ENCODE measurements at places on chromosomes 4 and X.
A peak's percentile ranks its signal among the peaks of the same experiment; 100 is the strongest.

- DNase-seq = no peak
These were observed 200.5 kb downstream of the FAM133A start for GRCh38 chrX:93874554-93874953.

GRCh38 chr4:89469516-89469915 lies 161.9 kb upstream of the GPRIN3 start:
- DNase-seq = no peak

GRCh38 chrX:10831716-10832502 lies 211.5 kb upstream of the MID1 start:
- DNase-seq = no peak

DNA sequence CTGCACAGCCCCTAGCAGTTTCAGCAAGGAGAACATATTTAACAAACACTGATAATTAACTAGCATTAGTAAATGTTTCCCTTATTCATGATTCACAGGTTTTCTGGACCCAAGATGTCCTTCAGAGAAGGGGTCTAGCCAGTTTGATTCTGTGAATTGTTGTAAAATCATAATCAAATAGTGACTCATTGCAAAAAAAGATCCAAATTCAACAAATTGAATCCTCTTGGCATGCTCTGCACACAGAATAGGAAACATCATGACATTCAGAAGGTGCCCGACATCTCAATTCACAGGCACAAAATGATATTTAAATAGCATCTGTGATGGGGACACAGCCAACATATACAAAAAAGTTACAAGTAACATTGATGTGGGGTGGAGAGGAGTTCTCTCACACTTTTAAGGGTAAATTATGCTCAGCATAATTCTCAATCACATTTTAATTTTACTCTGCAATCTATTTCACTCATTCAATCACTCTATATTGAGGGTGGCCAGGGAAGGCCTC lies 100.0 kb downstream of the SH3KBP1 start:
- DNase-seq = no peak

- no peak for DNase-seq
These were observed 26.1 kb upstream of the CBLL2 start for GRCh38 chrX:22246620-22247019.

DNA sequence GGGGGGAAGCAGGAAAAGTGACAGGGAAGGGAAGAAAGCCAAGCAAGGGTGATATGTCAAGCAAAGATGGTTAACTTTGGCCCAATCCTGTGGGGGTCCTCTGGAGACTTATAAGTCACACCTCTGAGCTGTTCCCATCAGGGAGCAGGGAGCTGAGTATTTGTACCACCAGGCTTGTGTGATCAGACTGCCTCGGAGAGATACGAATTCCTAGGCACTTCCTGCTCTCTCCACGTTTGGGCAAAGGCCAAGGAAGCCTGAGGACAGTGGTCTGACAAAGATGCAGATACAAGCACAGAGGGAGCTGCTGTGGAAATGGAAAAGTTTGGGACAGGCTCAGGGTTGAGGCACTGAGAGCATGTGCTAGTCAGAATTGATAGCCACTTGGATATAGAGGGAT lies 10.4 kb upstream of the PPP3CA start:
- DNase-seq = no peak

DNA sequence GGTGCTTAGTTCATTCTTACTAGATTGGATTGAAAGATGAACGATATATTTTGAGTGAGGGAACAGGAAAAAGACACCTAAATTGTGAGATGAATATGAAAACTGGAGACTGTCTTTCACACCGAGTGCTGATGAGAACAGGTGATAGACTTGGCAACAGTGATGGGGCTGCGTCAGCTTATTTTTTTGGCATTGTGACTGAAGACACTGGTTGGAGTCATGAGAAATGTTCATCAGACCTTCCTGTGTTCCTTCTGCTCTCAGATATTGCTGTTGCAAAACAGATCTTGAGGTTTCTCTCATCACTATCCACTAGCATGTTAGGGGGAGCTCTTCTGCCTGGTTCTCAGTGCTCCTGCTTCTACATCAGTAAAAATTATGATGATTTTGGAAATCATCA lies 124.2 kb upstream of the KCNIP4 start:
- DNase-seq = no peak

- no peak for DNase-seq
These were observed 9.7 kb upstream of the IRAK1 start for GRCh38 chrX:154029439-154029838.

DNA sequence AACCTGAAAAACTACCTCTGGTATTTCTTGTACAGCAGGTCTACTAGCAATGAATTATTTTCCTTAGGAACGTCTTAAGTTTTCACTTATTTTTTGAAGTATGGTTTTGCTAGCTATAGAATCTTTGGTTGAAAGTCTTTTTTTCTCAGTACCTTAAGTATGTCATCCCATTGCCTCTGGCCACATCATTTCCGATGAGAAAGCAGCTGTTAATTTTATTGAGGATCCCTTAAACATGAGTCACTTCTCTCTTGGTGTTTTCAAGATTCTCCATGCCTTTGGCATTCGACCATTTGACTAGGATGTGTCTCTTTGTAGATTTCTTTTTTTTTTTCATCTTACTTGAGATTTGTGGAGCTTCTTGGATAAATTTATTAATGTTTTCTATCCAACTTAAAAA lies 803.8 kb upstream of the AMOT start:
- DNase-seq = no peak

GRCh38 chr4:174111422-174111821 lies 172.0 kb downstream of the FBXO8 start:
- DNase-seq = no peak

- DNase-seq = no peak
These were observed 198.4 kb downstream of the STK32B start for GRCh38 chr4:5249727-5250126.

GRCh38 chr4:74235135-74235534 lies 73.1 kb upstream of the EPGN start:
- no peak for DNase-seq

- no peak for DNase-seq
These were observed 1.4 kb upstream of the TLR6 start for GRCh38 chr4:38858097-38858420.

DNA sequence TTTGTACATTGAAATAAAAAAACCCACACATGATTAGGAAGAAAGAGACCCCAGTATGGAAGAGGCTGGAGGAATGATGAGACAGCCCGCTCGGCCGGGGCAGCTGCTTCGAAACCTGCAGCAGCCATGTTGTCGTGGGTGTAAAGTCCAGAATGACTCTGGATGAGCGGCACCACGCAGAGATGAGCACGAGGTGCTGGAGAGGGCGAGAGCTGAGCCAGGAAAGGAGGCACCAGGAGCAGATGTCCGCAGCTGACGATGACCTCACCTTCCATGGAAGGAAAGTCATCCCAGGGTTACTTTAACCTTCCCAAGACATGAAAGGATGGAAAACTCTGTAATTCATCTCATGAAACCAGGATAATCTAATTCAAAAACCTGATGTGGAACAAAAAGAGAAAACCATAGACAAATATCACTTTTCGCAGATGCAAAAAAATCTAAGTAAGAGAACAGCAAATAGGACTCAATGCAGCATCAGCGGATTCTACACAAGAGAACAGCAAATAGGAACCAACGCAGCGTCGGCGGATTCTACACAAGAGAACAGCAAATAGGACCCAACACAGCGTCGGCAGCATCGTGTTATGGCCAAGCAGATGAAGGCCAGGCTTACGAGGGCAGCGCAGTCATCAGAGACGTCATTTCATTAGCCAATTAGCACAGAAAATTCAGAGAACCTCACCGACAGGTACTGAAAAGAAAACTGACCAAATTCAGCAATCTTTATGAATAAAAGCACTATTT lies 25.9 kb upstream of the SPON2 start:
- peak; percentile 55 for DNase-seq

DNA sequence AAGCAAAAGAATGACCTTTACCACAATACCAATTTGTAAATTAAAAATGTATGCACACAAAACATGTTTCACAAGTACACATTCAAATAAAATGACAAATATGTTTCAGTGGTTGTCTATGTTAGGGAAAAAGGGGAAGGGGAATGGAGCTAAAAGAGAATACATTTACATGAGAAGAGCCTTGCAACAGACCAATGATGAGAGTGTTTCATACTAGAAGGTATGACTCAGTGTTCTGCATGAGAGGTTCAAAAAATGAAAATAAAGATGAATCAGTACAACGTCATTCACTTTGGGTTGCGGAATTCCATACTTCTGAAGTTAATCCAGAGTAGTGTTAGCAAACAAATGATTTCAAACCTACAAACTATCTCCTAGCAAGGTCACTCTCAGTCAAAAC lies 51.7 kb downstream of the RPGR start:
- no peak for DNase-seq

GRCh38 chrX:46814966-46815365 lies 21.9 kb upstream of the RP2 start:
- DNase-seq = no peak

DNA sequence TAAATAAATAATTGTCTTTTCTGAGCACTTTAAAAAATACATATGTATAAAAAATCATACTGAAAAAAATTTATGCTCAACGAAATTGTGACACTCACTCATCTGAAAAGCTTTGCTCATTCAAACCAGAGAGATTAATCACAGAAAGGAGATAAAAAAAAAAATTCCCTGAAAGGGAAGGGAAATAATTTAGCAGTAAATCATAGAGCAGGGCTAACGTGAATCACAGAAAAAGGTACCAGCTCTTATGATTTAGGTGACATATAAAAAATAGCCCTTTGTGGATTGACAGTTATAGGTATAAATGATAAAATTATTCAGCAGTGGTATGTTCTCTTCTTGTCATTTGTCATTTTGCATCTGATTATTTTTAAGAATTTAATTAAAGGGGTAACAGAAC lies 552.7 kb upstream of the TENM3 start:
- DNase-seq = no peak

- no peak for DNase-seq
These were observed 32.2 kb upstream of the SLIT2 start for GRCh38 chr4:20219521-20219920.

GRCh38 chr4:182827954-182828353 lies 89.2 kb downstream of the DCTD start:
- DNase-seq = no peak
